ENCODE measurements at places on chromosomes 6 and 20.

- no peak for DNase-seq
Measured at GRCh38 chr20:32215147-32215546, 7.5 kb downstream of the POFUT1 start.

GRCh38 chr6:32439139-32439538 lies 548 bp upstream of the HLA-DRA start:
- DNase-seq, result no peak

GRCh38 chr6:99543968-99544367 lies 24.5 kb downstream of the CCNC start:
- DNase-seq, result no peak

DNA sequence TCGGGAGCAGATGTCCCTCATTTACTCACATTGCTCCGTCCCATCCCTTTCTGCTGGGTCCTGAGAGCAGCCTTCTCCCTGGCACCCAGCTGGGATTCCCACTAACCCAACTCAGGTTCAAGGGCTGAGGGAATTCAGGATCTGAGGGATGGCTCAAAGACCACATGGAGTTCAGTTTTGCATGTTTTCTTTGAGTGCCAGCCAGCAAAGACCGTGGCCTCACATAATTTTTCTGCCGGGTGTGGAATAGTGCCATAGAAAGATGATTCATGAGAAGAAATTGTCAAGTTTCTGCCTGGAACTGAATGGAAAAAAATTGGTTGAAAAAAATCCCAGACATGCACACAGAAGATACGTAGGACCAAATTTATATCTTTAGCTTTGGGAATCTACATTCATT lies 168.6 kb downstream of the CD83 start:
- no peak for DNase-seq

GRCh38 chr6:1609648-1610496 lies at the start of gene FOXC1:
Gene FOXC1 (plus strand): TSS chr6:1609915. CDS start chr6:1610446, 531 bp downstream.
- peak; percentile 35 for DNase-seq

DNA sequence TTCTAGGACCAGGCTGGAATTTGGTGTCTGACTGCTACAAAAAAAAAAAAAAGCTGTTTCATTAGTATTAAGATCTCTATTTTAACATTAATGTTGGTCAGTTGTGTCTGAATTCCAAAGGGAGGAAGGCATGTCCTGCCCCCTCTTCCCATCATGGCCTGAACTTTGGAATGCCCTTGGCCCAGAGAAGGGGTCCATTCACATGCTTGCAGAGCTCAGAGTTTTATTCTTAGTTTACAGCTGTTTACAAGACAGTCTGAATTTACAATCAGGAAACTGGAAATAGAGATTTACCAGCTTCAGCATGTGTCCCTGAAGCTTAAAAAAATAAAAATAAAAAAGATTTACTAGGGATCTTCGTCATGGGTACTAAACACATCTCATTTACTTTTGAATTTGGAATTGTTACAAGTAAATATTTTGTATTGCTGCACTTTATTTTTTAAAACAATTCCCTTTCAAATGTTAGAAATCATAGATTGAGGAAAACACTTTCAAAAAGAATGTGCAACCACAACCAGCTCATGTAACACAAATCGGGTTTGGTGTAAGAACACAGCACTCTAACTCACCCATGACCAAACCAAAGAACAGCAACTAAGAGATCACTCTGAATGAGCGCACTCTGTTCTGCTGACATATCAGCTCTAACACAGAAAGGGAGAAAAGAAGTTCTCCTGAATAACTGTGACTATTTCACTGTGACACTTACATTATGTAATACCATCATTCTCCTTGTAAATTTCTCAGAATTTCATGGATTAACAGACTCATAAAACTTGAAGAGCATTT lies 6.6 kb upstream of the SERPINB6 start:
- DNase-seq, result no peak

- no peak for DNase-seq
Measured at GRCh38 chr6:9399916-9400315, 964.6 kb upstream of the SLC35B3 start.

GRCh38 chr20:15622368-15622767 lies 950.9 kb downstream of the KIF16B start:
- DNase-seq, result no peak

GRCh38 chr20:50191065-50191543 lies 474 bp downstream of the CEBPB start:
- DNase-seq, result peak; percentile 52

GRCh38 chr6:17836293-17836692 lies 129.6 kb upstream of the NUP153 start:
- no peak for DNase-seq

DNA sequence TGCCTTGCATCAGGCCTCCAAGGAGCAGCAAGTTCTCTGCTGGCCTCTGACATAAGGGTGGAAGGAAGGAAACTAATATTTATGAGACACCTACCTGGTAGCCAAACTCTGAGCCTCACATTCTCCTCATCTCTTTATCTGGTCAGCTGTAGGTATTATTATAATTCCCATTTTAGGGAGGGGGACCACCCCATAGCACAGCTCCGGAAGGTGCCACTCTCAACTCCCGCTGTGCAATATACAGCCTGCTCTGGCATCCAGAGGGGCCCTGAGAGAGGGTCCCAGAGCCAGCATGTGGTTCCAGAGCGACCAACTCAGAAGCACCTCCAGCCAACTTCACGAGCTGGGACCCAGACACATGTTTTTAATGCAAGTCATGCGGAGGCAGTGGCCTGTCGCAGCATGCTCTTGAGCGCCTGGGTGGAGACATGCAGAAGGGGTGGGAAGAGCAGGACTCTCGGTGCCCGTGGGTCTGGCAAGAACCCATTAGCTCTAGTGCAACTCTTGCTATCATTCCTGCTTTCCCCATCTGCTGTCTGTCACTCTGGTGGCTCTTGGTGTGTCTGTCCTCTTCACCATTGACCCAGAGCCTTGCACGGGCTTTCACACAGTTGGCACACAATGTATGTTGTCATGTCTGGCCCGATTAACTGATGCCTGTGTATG lies 15.0 kb upstream of the MYMX start:
- DNase-seq, result peak; percentile 45

- no peak for DNase-seq
Measured at GRCh38 chr6:1068068-1068467, 243.8 kb upstream of the FOXQ1 start.

DNA sequence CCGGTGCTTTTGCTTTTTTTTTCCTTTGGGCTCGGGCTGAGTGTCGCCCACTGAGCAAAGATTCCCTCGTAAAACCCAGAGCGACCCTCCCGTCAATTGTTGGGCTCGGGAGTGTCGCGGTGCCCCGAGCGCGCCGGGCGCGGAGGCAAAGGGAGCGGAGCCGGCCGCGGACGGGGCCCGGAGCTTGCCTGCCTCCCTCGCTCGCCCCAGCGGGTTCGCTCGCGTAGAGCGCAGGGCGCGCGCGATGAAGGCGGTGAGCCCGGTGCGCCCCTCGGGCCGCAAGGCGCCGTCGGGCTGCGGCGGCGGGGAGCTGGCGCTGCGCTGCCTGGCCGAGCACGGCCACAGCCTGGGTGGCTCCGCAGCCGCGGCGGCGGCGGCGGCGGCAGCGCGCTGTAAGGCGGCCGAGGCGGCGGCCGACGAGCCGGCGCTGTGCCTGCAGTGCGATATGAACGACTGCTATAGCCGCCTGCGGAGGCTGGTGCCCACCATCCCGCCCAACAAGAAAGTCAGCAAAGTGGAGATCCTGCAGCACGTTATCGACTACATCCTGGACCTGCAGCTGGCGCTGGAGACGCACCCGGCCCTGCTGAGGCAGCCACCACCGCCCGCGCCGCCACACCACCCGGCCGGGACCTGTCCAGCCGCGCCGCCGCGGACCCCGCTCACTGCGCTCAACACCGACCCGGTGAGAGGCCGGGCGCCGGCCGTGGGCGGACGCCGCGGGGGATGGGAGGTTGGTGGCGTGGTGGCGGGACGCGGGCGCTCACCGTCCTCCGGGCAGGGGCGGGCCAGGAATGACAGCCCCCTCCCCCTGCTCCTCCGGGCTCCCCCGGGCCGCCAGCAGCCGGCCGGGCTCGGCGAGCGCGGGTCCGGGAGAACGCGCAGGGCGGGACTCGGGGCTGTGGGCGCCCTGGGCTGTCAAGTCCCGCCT lies 606 bp downstream of the ID4 start:
- DNase-seq, result peak; percentile 27

DNA sequence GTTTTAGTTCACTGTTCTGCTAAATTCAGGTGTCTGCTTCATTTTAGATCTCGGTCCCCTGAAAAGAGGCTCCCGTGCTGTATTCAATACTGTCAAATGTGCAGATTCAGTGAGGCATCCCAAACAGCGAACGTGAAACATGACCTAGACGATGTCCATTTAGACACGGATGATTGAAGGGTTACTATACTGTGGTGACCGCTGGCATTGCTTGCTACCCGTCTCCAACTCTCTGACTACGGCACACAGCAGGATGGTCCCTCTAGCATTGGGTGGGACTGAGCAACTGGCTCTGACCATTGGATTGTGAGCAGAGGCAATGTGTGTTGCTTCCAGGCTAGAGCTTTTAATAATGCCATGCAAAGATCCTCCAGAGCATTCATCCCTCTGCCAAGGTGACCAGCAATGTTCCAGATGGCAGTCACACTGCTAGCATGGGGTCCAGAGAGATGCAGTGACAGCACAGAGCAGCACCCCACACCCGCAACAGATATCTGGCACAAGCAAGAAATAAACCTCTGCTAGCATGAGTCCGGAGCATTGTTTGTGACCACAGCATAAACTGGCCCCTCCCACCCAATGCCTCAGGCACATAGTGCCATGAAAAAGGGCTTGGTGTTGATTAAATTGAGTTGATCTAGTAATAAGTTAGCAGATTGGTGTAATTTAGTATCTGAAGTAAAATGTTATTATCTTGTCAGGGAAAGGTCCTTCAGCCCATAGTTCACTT lies 9.0 kb downstream of the METTL24 start:
- DNase-seq, result no peak

DNA sequence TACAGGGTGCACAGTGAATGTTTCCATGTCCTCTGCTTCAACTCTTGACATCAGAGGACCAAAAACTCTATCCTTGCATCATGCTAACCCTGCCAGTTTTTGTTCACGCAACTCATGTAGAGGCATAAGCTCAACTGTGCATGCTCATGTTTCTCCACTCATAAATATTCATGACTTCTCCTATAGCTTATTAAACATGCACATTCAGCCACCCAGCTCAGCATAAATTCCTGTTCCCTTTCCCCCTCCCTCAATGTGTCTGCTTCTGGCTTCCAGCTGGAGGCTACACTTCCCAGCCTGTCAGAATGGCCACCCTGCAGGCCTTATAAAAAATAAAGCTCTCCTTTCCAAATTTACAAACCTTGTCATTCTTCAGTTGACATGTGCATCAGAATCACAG lies 154.6 kb downstream of the KIF16B start:
- DNase-seq, result no peak

DNA sequence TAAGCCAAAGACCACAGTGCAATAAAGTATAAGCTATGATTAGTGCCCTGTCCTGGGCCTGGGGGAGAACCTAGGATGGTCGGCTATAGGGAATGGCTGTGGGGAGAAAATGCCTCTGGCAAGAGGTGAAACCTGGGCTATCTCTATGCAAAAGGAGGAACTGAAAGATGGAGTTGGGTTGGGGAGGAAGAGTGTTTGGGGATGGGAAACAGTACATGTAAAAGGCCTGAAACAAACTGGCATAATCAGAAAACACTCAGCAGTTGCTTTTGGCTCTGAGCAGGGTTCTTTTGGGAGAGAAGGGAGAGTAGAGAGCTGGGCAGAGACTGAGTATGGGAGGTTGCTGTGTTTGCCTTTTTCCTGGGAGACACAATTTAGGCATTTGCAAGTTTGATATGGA lies 31.9 kb upstream of the FUCA2 start:
- no peak for DNase-seq

GRCh38 chr6:81755551-81755950 lies 3.1 kb upstream of the TENT5A start:
- no peak for DNase-seq

DNA sequence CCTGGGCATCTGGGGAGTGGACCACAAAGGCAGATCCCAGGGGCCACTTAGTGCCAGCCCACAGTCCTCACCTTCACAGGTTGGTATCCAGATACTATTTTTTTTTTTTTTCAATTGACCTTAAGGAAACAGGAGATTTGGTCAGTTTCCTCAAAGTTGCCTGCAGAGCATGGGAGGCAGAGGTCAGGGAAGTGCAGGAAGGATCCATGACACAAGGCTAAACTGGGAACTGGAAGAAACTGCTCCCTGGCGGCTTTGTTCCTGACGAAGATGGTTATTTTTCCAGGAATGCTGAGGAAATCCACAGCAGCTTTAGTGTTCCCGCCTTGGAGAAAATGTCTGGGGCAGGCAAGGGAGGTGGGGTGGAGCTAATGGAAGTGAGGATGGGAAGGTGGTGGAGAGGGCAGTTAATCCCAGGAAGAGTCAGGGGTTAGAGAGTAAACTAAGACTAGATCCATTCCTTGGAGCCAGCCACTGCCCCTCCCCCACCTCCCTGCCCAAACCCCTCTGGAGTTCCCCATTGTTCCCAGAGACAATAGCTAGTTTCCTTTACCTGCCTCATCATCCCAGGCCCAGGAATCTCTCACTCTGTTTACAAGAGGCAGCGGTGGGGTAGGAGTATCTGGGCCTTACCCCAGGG lies 14.3 kb upstream of the MYMX start:
- DNase-seq, result no peak

DNA sequence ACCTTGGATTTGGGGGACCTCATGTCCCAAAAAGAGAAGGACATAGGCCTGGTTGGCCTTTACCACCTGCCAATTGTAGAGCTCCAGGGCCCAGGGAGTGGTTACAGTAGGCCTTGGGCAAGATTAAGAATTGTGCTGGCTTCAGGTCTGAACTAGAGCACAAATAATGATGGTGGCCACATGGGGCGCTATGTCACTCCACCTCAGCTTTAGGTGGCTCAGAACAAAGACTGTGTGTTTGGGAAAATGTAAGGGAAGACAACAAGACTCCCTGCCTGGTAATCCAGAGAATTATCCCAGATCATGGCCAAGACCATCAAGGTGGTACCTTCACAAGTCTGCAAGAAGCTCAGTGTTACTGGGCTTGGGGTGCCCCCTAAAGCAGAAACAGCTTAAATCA lies 224.9 kb upstream of the OPRM1 start:
- no peak for DNase-seq

GRCh38 chr6:19752746-19753145 lies 84.4 kb upstream of the ID4 start:
- no peak for DNase-seq

GRCh38 chr6:167027772-167028171 lies 28.6 kb downstream of the CEP43 start:
- DNase-seq, result no peak

DNA sequence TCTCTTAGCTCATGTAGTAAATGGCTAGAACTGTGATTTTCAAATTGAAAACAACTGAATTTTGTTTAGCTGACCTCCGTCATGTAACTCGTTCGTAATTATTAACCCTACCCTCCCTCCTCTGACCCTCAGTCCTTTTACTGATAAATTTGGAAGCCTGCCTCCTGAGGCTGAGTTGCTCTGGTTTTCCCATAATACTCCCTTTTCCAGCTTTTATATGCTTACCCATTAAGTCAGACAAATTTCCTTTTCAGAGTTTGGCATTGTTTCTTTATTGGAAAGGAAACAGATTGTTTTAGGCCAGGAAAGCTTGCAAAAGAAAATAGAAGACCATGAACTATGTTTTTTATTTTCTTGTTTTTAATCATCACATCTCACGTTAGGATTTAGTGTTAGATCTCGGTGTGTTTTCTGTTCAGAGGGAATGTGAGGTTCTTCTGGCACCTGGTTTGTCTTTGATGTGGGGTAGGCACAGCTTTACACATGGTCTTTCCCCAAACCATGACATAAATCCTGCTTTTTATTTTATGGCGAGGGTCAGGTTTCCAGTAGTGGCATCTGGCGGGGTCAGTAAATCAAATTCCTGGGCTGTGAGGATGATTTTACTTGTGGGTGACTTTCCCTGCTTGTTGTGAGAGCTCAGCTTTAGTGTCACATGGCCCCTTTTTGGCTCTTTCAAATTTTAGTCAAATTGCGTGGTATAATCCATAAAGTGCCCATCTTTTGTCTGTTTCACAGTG lies 24.5 kb downstream of the PLCB4 start:
- DNase-seq, result no peak

Measured in NCI-H510A treated with DMSO at 0.1 percent for 48 hours (cell line).